Astrocyte (in vitro differentiated cells and primary cell): ENCODE measurements at places on chromosomes 4 and X.
A peak's percentile ranks its signal among the peaks of the same experiment; 100 is the strongest.

- DNase-seq: no peak
Measured at GRCh38 chrX:101764538-101764937, 104.9 kb upstream of the ARMCX2 start.

GRCh38 chrX:42020225-42020624, 96.9 kb upstream of the CASK start:
- DNase-seq: no peak

DNA sequence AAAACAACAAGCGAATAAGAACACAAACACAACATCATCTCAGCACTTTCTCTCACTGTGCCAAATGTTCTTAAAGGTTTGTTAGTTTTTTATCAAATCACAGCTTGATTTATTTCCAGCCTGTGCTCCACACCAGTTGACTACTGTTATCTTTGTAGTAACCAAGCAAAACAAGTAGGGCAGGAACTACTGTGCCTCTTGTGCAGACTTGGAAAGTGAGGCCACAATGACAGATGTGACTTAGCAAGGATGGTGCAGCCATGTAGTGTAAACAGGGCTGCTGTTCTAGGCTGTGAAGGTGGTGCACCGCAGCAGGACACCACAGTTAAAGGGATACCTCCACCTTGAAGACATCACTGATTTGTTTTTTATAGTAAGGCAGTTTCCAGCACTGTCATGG, 170.0 kb downstream of the IL1RAPL1 start:
- DNase-seq: no peak

DNA sequence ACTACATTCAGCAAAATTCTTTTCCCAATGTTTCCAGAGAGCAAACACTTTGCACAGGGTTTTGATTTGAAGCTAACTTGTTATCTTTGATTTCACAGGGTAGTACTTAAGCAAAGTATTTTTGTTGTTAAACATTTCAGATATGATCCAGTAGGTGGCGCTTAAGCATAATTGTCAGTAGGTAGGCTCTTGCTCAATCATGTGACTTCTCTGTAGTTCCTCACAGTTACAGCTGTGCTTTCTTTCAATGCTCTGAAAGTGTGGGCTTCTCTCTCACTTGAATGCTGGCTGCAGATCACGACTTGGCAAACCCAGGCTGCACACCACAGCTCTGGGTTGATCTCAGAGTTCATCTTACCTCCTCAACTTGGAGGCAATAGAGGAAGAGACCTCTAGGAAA, 1016.5 kb downstream of the SH3BGRL start:
- DNase-seq: no peak

- DNase-seq: no peak
Measured at GRCh38 chrX:137032341-137032694, 1.5 kb downstream of the GPR101 start.

DNA sequence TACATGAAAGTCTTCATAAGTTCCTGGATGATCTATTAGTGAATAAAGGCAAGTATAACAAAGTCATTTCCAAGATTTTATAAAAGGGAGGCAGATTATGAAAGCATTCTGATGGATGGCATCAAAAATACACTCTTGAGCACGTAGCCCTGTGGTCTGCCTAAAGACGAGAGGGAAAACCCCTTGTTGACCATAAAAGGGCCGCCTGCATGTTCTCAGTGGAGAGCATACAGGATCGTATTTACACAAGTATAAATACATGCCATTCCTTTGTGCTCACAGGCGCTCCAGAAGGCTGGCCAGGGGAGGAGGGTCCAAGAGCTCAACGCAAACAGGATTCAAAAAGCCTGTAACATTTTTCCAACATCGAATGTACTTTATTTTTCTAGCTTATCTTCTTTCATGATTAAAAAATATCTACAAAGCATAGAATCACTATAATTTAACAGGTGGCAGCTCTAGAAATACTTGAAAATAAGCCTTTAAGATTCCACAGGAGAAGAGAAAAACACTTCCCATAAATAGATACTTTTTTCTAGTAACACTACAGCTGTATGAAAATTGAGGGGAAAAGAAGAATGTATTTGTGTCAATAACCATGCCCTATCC, 29.6 kb downstream of the PDGFC start:
- peak; percentile 95 for DNase-seq

GRCh38 chr4:7956270-7956808, 16.7 kb upstream of the AFAP1 start:
- peak; percentile 70 for DNase-seq
